ENCODE measurements at places on chromosomes 1 and 21. TPM values are rescaled to one million over a fixed set of nuclear protein-coding genes. Genes with fewer than 3 reads are reported as not detected.

PEF1 gene
- total RNA-seq = 65.1 TPM

UMODL1 gene
- 0.95 TPM for total RNA-seq

ICOSLG gene
- 6.7 TPM for total RNA-seq

CCDC30 gene
- total RNA-seq = 1.8 TPM

PLA2G2C gene
- total RNA-seq = not detected

TFAP2E gene
- not detected for total RNA-seq

ALPL gene
- total RNA-seq = 0.70 TPM

OLIG2 gene
- not detected for total RNA-seq

GRCh38 chr1:64527165-64527564 is 57.2 kb downstream of the CACHD1 start:
- no peaks in the 10 kb centered on the region for H3K27me3 ChIP-seq
- no peak for DNase-seq
- no peak overlapping the region for H3K27ac ChIP-seq
- H3K4me3 ChIP-seq = no peak overlapping the region
- no peaks in the 10 kb centered on the region for H3K4me1 ChIP-seq
- no peaks in the 10 kb centered on the region for H3K36me3 ChIP-seq

- H3K4me1 ChIP-seq = peaks cover 20% of the 10 kb centered on the region
- H3K27ac ChIP-seq = no peak overlapping the region
- H3K4me3 ChIP-seq = no peak overlapping the region
- no peak for DNase-seq
Observed at GRCh38 chr21:46633566-46633965, 1.9 kb upstream of the PRMT2 start.

- H3K4me1 ChIP-seq = no peaks in the 10 kb centered on the region
- no peak for DNase-seq
- H3K36me3 ChIP-seq = no peaks in the 10 kb centered on the region
Observed at GRCh38 chr1:66213491-66213890, 320.5 kb upstream of the SGIP1 start.

GRCh38 chr1:171716616-171717015 is 25.2 kb downstream of the VAMP4 start:
- no peak for DNase-seq
- no peak overlapping the region for H3K4me3 ChIP-seq
- no peaks in the 10 kb centered on the region for H3K4me1 ChIP-seq
- H3K36me3 ChIP-seq = no peaks in the 10 kb centered on the region

- H3K4me1 ChIP-seq = no peaks in the 10 kb centered on the region
- H3K27me3 ChIP-seq = no peaks in the 10 kb centered on the region
- no peaks in the 10 kb centered on the region for H3K36me3 ChIP-seq
- no peak overlapping the region for H3K4me3 ChIP-seq
- DNase-seq = no peak
- H3K27ac ChIP-seq = no peak overlapping the region
Observed at GRCh38 chr1:7376676-7377075, 394.4 kb upstream of the VAMP3 start.

- H3K27me3 ChIP-seq = no peaks in the 10 kb centered on the region
- no peak overlapping the region for H3K27ac ChIP-seq
- H3K4me1 ChIP-seq = no peaks in the 10 kb centered on the region
- H3K36me3 ChIP-seq = no peaks in the 10 kb centered on the region
- H3K4me3 ChIP-seq = no peak overlapping the region
Observed at GRCh38 chr21:38429011-38429410, 69.3 kb downstream of the ERG start.

GRCh38 chr1:10950316-10951172 is 61.9 kb upstream of the TARDBP start:
- no peak overlapping the region for H3K4me3 ChIP-seq
- DNase-seq = no peak
- H3K36me3 ChIP-seq = no peaks in the 10 kb centered on the region
- H3K27ac ChIP-seq = no peak overlapping the region
- no peaks in the 10 kb centered on the region for H3K4me1 ChIP-seq

- H3K4me1 ChIP-seq = no peaks in the 10 kb centered on the region
- H3K27me3 ChIP-seq = no peaks in the 10 kb centered on the region
- H3K27ac ChIP-seq = no peak overlapping the region
- DNase-seq = peak; percentile 62
- no peak overlapping the region for H3K4me3 ChIP-seq
Observed at GRCh38 chr1:94843430-94843829, 23.3 kb downstream of the SLC44A3 start.

DNA sequence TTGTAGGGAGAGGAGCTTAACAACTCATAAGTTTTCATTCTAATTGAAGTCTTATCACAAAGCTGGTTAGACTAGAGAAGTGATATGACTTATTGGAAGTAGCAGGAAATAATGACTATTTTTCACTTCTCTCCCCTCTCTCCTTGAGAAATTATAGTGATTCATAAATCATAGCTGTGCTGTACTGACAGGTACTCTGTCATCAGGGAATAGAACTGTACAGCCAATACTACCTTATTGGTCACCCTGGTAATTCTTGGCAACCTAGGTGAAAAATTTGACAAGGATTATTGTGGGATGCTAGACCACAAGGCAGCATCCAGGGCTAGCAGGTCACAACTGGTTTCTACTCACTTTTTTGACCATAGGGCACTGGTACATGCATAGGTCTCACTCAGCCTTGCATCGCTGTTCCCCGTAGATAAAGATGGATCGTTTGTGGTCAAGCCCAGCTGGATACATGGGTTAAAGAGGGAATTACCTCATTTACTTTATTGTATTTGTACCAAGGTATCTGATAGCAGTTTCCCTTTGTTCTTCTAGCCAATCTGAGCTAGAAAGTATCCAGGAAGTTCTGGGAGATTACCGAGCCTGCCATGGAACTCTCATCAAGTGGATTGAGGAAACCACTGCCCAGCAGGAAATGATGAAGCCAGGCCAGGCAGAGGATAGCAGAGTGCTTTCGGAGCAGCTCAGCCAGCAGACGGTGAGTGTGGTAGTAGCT is 113.6 kb downstream of the MACF1 start:
- no peaks in the 10 kb centered on the region for H3K36me3 ChIP-seq
- H3K4me1 ChIP-seq = no peaks in the 10 kb centered on the region
- DNase-seq = no peak
- no peak overlapping the region for H3K4me3 ChIP-seq

DNA sequence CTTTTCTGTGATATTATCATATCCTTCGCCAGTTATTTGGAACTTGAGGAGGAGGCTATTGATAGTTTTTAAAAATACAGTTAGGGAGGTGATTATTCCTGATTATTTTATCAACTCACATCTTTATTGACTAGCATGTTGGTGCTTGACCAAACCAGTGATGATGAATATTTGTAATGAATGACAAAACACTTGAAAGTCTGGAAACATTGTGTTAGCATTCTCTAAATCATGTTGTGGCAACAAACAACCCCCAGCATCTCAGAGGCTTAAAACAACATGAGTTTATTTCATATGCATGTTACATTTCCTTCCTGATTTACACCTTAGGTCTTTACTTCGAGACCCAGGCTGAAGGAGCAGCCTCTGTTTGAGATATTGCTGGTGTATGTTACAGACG is 10.7 kb upstream of the JUN start:
- H3K4me1 ChIP-seq = no peaks in the 10 kb centered on the region
- no peaks in the 10 kb centered on the region for H3K27me3 ChIP-seq
- no peak overlapping the region for H3K4me3 ChIP-seq
- H3K27ac ChIP-seq = no peak overlapping the region
- H3K36me3 ChIP-seq = no peaks in the 10 kb centered on the region

GRCh38 chr1:19009882-19010321 is 53.4 kb upstream of the IFFO2 start:
- H3K4me1 ChIP-seq = peaks cover 45% of the 10 kb centered on the region
- no peak overlapping the region for H3K4me3 ChIP-seq
- H3K27me3 ChIP-seq = no peaks in the 10 kb centered on the region
- no peak for DNase-seq
- no peaks in the 10 kb centered on the region for H3K36me3 ChIP-seq

GRCh38 chr21:37658817-37659458 is 257.3 kb downstream of the KCNJ6 start:
- H3K27me3 ChIP-seq = no peaks in the 10 kb centered on the region
- H3K27ac ChIP-seq = peak overlapping the region; percentile 17
- no peak overlapping the region for H3K4me3 ChIP-seq
- no peaks in the 10 kb centered on the region for H3K4me1 ChIP-seq

GRCh38 chr1:223353939-223354338 is 10.0 kb downstream of the SUSD4 start:
- no peak for DNase-seq
- H3K27me3 ChIP-seq = no peaks in the 10 kb centered on the region
- H3K27ac ChIP-seq = no peak overlapping the region
- no peak overlapping the region for H3K4me3 ChIP-seq
- H3K36me3 ChIP-seq = no peaks in the 10 kb centered on the region
- no peaks in the 10 kb centered on the region for H3K4me1 ChIP-seq

DNA sequence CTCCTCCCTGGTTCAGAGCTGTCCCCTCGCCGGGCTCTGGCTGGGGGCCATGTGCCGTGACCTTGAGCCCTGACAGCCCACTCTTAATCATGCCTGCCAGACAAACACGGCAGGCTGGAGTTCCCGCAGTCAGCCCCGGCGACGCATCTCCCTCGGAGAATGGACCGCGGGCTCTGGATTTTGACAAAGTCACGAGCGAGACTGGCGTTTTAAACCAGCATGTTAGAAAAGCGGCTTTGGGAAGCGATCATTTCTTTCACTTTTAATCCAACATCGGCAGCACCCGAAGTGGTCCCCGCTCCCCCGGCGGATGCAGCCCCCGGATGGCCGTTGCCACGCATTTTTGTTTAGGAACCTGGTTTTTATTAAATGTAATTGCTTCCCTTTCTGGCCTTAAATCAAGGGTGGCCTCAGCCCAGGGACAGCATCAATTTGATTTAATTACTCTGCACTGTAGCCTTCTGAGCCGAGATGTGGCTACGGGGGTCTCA is 70.9 kb downstream of the PRDM16 start:
- no peak overlapping the region for H3K27ac ChIP-seq
- DNase-seq = no peak
- no peak overlapping the region for H3K4me3 ChIP-seq
- no peaks in the 10 kb centered on the region for H3K36me3 ChIP-seq

GRCh38 chr21:37149411-37149810 is 76.4 kb downstream of the TTC3 start:
- no peak overlapping the region for H3K27ac ChIP-seq
- H3K27me3 ChIP-seq = no peaks in the 10 kb centered on the region
- peaks cover 49% of the 10 kb centered on the region for H3K36me3 ChIP-seq
- H3K4me3 ChIP-seq = no peak overlapping the region

GRCh38 chr21:22597660-22598255 is 1599.5 kb downstream of the NCAM2 start:
- no peaks in the 10 kb centered on the region for H3K27me3 ChIP-seq
- no peaks in the 10 kb centered on the region for H3K36me3 ChIP-seq
- no peak overlapping the region for H3K4me3 ChIP-seq
- no peak overlapping the region for H3K27ac ChIP-seq
- H3K4me1 ChIP-seq = no peaks in the 10 kb centered on the region

DNA sequence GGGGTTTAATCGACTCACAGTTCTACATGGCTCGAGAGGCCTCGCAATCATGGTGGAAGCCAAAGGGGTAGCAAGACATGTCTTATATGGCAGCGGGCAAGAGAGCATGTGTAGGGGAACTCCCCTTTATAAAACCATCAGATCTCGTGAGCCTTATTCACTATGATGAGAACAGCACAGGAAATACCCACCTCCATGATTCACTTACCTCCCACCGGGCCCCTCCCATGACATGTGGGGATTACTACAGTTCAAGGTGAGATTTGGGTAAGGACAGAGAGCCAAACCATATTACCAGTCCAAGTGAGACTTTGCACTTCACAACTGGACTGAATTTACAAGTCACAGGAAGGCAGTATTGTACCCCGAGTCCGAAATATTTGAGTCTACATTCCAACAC is 73.9 kb upstream of the ANGPTL1 start:
- no peaks in the 10 kb centered on the region for H3K27me3 ChIP-seq
- no peak overlapping the region for H3K27ac ChIP-seq
- H3K4me3 ChIP-seq = no peak overlapping the region

All from Peyer's patch (tissue), 4 donors.